ENCODE measurements at places on chromosomes 16 and 17.

DNA sequence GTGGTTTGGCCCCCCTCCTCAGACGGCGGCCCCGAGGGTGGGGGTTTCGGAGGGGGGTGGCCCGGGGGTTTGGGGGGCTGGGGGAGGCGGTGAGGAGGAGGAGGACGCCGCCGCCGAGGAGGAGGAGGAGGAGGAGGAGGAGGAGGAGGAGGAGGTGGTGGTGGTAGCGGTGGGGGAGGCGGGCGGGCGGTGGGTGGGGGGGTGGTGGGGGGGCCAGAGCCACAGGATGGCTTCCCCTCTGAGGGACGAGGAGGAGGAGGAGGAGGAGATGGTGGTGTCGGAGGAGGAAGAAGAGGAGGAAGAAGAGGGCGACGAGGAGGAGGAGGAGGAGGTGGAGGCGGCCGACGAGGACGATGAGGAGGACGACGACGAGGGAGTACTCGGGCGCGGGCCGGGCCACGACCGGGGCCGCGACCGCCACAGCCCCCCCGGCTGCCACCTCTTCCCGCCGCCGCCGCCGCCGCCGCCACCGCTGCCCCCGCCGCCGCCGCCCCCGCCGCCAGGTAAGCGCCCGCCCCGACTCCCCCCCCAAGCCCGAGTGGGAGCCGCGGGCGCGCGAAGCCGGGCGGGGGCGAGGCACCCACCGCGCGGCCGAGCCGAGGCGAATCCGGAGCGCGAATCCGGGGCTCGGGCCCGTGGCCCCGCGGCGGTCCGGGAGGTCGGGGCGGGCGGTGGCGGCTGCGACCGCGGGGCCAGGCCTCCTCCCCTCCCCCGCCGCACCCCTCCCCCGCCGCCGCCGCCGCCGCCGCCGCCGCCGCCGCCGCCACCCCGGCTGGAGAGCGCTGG lies 3.8 kb upstream of the CHD3 start:
- DNase-seq, result no peak

GRCh38 chr16:11254913-11255736 lies 879 bp downstream of the SOCS1 start:
- no peak for DNase-seq

DNA sequence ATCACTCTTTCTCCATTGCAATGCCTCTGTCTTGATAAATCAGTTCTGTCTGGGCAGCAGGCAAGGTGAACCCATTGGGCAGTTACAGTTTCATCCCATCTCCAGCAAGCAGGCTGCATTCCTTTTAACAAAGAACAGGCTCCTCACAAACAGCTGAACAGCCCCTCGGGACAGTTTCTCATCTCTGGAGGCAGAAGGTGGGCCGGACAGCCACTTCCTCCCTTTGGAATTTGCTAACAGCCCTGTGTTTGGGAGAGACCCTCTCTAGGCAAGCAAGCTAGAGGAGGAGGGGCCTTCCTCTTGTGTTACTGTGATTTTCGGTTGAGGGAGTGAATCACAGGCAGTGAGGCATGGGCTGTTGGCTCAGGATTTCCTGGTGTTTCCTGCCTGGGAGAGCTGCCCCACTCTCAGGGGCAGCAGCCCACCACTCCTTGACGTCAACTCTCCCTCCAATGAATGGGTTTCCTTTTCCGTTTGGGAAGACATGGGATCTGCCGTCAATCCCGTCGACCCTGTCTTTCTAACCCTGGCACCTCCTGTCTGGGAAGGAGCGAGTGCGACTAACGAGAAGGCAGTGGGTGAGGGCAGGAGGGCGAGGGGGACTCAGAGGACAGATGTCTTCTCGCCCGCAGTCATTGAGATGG lies 3.7 kb upstream of the PGS1 start:
- no peak for DNase-seq

GRCh38 chr16:68031951-68032350 lies 8.9 kb downstream of the DUS2 start:
- DNase-seq, result no peak

DNA sequence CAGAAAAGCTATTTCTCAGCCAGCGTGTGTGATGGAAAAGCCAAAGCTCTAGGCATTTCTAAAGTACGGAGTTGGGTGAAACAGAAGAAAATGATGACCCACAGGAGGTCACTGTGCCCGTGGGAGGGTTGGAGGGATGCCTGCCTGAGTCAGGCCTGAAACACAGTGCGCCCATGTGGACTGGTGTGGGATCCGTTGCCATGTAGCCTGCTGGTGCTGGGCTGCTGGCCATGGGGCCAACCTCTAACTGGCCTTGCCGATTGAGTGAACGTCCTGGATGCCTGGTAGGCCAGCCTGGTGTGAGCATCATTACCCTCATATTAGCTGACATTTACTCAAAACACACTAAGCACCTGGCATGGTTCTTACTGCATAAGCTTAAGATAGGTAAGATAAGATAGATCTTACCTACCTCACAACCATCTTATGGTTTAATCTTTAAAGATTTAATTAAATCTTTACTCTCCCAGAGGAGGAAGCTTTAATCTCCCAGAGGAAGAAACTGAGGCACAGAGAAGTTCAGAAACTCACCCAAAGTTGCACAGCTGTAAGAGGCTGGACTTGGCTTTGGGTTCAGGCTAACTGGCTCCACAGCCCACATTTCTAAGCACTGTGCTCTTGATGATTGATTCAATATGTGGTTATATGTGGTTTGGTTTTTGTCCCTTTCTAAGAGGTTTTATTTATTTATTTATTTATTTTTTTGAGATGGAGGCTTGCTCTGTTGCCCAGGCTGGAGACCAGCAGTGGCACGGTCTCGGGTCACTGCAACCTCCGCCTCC lies 15.7 kb downstream of the MGAT5B start:
- DNase-seq, result no peak

DNA sequence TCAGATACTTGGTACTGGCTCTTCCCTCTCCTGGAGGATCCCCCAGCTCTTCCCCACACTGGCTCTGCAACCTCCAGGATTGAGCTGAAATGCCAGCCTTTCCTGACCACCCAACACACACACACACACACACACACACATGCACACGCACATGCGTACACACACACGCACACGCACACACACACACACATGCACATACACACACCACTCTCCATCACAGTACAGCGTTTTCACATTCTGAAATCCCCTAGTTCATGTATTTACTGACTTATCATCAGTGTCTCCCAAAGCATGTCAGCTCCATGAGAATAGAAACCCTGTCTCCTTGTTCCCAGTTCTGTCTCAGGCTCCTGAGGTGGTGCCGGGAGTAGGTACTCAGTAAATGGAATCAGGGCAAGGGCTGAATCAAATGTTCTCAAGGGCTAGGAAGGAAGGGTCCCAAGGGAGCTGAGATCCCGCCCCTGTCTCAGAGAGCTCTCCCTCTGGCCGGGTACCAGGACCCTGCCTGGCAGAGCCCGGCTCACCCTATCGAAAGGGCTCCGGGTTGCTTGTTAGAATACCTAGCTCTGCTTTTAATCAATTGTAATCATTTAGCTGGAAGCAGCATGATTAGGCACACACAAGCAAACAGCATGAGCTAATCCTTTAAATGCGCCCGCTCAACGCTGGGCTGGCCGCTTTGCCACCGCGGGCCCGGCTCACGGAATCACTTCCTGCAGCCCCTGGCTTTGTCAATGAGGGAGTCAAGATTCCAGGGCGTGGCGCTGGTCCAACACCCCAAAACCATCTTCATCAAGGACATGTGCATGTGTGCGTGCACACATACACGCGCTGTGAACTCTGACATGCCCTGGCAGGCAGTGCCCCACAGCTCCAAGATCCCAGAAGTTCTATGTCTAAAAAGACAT lies 140.7 kb downstream of the C16orf78 start:
- DNase-seq, result no peak

DNA sequence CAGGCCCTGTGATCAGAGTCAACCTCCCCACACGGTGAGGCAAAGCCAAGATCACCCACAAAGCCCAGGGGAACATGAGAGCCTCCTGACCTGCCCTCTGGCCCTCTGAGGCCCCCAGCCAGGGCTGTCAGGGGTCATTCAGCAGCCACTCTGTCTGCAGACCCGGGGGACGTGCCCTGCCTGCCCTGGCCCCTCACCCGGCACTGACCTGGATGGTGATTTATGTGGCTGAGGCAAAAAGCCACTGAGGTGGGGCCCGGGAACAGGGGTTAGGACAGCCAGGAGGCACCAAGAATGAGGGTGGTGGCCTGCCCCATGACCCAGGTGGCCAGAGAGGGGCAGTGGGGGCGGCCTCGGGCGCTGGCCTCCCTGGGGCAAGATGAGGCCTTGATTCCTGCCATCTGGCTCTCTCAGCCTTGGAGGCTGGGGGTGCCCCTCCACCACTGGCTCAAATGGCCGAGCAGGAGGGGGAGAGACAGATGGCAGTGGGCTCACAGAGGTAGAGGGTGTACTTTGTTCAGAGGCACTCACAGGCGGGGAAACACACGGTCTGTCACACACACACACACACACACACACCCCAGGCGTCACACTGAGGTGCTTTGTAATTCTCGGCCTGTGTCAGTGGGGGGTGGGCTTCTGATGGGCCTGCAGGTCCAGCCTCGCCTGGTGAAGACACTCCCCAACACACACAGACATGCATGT lies 174.0 kb upstream of the GSE1 start:
- no peak for DNase-seq

DNA sequence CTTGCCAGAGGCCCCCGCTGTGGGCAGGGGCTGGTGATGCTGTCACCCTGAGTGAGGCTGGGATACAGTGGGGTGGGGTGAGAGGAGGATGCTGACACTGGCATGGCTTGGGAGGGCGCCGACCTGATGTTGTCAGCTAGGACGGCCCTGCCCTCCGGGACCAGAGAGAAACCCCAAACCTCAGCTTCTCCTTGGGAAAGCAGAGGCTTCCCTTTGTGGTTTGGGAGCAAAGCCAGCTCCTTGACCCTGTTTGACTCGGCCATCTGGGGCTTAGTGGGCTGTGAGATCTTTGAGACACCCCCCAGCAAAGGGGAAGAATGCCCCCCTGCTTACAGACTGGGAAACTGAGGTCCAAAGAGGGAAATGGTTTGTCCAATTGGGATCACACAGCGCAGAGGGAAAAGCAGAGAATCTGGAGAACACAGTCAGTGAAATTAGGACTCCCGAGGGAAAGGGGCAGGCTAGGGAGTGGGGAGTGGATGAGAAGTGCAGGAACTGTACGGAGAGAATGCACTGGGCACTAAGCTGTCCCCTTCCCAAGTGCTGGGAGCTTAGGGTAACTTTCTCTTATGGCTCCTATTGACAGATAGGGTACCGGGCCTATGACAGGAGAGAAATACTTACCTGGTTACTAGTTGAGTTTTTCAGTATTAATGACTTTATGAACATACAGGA lies 40.7 kb upstream of the DLX4 start:
- DNase-seq, result no peak

DNA sequence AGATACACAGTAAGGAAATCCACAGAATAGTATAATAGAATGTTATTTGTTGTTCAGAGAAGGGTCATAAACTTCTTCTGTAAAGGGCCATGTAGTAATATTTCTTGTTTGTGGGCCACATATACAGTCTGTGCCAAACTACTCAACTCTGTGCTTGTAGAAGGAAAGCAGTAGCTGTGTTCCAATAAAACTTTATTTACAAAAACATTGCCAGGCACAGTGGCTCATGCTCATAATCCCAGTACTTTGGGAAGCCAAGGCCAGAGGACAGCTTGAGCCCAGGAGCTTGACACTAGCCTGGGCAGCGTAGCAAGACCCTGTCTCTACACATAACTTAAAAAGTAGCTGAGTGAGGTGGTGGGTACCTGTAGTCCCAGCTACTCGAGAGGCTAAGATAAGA lies 612.8 kb upstream of the PSMD7 start:
- no peak for DNase-seq

DNA sequence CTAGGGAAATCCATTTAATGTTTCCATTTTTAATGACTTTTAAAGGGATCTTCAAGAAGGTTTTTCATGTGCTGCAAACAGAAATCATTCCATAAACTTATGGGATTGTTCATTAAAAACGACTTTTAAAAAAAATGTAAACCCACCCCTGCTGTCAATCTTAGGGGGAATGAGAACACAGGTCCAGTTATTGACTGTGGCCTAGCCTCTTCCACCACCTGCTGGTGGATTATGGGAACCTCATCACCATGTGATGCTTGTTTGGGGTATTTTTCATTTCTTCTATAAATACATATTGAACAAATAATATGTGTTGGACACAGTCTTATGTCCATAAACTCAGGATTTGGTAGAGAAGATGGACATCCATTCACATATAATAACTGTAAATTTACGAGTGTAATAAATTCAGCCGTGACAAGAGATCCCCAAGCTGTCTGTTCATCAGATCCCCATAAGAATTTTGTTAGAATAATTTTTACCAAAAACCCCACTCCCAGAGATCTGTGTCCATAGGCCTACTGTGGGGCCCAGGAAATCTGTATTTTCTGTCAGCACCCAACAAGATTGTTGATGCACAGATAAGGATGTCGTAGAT lies 42.0 kb upstream of the TMC5 start:
- no peak for DNase-seq

DNA sequence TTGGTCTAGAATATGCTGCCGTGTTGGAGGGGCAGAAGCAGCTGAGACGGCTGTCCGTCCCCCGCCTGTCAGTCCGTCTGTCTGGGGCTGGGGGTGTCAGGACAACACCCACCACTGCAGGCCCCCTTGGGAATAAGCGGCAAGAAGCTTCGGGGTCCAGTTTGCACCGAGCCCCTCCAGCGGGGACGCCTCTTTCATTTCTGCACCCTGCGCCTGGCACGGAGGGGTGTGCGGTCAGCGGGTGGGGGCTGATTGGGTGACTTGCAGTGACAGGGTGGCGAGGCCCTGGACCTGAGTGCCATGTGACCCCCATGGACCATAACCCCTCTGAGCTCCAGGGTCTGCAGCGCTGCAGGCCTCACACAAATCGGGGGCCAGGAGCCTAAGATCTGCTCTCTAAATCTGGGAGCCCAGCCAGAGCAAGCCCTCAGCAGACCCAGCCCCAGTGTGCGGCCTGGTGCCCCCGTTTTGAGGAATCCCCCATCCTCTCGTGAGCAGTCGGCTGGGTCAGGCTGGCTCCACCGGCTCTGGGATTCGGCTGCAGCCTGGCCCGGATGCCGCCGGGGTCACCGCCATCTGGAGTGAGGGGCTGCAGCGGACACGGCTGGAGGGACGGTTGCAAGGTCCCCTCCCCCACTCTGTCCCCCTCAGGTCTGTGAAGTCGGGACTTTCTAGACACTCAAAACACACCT lies 8.3 kb downstream of the CBFA2T3 start:
- no peak for DNase-seq
